ENCODE measurements at places on chromosomes 13 and 19.

DNA sequence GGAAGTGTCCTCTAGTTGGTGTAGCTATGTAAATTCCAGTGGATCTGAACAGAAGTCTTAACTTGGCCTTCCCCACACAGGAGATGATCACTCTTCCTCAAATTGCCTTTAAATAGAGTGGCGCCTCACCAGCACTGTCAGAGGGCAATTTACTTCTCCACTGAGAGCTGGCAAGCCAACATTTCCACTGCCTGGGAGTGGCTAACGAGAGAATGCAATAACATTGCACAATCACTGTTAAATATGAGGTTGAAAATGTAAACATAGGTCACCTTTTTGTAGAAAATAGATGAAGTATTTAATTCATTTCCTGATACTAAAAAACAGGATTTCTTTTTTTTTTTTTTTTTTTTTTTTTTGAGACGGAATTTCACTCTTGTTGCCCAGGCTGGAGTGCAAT lies 55.4 kb upstream of the UBL3 start:
- no peak for DNase-seq

GRCh38 chr13:28384789-28385188 lies 110.1 kb downstream of the FLT1 start:
- no peak for DNase-seq

DNA sequence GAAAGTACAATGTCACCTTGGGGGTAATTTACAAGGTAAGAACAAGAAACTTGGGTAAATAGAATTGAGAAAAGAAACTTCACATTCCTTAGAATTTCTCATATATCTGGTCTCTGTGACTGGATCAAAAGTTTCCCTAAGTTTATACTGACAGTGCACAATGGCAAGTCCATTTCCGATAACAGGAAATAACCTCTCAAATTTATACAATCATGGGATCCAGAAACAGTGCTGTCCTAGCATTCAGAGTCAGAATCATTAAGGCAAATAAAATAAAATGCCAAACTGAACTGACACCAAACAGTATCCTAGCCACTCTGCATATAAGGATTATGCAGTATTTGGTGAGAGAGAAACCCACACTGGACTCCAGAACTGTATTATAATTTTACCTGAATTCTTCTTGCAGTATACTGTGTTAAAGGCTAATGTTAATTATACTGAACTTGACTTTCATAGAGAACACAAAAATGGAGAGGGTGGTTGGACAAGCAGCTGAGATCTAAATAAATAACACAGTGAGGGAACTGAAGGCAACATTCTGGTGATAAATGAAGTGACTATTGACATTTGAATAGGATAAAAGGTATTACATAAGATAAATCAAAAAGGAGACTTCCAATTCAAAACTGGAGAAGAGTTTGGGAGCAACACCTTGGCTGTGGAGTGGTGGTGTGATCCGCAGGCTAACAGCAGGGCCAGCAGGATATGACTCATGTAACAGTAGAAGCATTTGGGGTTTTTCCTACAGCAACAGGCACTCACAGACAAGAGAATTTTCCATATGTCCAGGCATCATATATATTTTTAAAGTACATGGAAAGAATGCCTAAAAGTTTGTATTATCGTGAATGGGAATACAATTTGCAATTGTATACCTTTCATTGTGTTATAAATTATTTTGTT lies 932.5 kb upstream of the MIR17HG start:
- DNase-seq = no peak

DNA sequence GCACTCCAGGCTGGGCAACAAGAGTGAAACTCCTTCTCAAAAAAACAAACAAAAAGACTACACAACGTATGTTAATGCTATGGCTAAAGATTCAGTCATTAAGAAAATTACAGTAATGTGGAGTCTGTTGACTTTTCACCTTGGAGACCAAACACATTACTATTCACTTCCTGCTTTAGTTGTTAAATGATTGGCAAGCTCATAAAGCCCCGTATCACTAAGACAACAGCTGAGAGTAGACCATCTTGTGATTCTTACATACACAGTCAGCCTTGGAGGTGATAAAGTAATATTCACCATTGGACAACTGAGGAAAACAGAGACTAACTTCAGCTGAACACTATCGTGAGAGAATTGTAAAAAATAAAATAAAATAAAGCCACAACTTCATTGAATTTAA lies 86.5 kb downstream of the KCTD12 start:
- no peak for DNase-seq

GRCh38 chr13:113527272-113527958 lies 36.9 kb upstream of the DCUN1D2 start:
- no peak for DNase-seq

DNA sequence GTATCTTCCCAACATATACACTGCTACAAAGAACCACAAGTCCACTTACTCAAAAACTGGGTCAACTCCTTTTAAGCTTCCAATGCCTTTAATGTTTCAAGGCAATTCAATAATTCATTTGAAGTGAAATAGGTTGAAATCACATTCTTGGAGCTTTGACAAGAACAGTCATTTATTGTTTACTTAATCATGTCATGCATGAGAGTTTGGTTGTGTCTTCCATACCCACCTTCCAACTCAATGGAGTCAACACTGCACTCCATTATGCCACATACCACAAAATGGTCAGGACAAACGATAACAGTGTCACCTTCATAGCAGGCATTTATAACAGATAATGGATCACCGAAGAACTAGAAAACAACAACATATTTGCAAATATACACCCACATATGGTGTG lies 506.3 kb downstream of the UQCRFS1 start:
- DNase-seq = no peak

DNA sequence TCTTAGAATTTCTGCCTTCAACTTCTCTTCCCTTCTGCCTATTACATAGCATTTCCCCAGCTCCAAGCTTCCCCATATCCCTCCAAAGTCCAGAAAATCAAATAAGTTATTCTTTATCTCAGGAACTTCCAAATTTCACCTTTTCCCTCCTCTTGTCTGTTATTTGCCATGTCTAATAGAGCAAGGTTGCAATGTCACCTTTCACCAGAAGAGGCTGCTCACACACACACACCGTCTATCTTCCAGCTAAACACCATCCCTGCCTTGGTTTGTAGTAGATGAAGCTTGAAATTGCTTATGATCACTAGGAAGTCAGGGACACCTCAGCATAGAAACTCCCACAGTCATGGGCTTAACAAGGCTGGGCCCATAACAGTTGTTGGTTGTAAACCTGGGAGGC lies 48.4 kb downstream of the ZNRF4 start:
- no peak for DNase-seq

DNA sequence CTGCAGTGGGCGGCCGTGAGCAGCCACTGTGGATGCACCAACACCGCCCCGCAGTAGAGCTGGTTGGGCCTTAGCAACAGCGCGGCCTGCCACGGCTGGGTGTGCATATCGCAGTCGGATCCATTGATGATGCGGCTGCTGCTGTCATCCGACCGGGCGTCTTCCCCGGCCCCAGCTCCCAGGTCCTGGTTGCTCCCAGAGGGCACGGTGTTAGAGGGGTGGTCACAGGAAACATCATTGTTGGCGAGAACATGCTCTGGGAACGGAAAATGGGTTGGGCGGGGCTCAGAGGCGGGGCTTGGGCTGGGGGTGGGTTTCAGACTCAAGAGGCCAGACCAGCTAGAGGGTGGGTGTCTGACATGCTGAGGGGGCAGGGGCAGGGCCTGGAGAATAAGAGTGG lies 3.0 kb downstream of the KLK5 start:
- no peak for DNase-seq

- no peak for DNase-seq
Observed at GRCh38 chr13:113506025-113506685, 15.6 kb upstream of the DCUN1D2 start.

DNA sequence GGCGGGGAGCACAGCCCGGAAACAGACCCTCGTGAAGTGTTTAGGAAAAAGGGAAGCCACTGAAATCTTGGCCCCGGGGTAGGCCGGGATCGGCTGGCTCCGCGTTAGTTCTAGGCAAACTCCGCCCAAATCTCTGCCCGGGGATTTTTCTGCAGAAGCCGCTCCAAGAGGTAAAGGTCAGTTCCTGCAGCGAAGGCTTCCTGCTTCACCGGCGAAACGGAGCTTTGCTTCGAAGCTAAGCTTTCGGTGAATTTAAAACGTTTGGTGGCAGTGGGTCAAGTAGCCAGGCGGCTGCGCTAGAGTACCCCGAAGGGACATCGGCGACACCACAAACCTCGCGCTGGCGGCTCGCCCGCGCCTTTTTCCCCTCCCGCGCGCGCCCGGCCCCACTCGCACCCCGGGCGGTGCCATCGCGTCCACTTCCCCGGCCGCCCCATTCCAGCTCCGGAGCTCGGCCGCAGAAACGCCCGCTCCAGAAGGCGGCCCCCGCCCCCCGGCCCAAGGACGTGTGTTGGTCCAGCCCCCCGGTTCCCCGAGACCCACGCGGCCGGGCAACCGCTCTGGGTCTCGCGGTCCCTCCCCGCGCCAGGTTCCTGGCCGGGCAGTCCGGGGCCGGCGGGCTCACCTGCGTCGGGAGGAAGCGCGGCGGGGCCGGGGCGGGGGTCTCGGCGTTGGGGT lies 441 bp downstream of the GJB2 start:
- no peak for DNase-seq

GRCh38 chr13:97341135-97341534 lies 92.8 kb upstream of the RAP2A start:
- no peak for DNase-seq

- DNase-seq = peak; percentile 25
Observed at GRCh38 chr13:113297370-113298042, 467 bp downstream of the LAMP1 start.

DNA sequence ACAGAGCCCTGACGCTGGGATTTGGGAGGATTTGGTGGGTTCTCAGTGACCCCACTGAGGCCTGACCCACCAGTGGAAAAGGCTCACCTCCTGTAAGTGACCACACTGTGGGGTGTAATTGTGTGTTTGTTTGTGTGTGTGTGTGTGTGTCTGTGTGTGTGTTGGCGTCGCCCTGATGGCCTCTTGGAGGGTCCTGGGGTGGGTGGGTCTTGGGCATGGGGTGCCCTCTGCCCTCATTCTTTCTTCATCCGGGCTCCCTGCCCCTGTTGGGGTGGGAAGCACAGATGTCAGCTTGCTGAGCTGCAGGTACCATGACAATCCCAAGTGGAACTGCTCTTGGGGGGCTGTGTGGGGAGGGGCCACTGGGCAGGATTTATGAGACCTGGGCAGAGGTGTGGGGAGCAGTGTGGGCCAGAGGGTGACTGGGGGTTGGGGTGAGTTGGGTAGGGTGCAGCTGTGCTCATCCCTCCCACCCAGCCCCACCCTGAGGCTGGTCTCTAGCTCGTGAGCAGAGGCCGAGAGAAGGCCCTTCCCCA lies 22.8 kb downstream of the WTIP start:
- no peak for DNase-seq

DNA sequence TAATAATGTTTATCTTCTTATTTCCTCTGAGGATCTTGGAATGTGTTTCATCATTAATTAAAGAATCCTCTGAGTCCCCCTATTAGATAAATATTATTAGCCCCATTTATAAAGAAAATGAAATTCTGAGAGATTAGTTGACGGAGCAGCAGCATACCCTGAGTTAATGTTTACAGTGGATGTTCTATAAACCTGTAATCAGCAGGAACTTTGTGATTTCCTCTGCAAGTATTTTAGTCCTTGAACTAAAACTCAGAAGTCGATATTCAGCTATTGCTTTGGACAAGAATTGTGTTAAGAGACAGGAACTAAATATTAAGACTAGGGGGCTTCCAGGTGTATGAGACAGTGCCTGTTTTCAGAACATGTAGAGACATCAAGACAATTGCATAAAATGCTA lies 243.3 kb downstream of the DCT start:
- DNase-seq = no peak

GRCh38 chr13:60369242-60369641 lies 27.8 kb upstream of the TDRD3 start:
- DNase-seq = no peak

- DNase-seq = no peak
Observed at GRCh38 chr19:39007096-39007495, 25.3 kb downstream of the FBXO27 start.

DNA sequence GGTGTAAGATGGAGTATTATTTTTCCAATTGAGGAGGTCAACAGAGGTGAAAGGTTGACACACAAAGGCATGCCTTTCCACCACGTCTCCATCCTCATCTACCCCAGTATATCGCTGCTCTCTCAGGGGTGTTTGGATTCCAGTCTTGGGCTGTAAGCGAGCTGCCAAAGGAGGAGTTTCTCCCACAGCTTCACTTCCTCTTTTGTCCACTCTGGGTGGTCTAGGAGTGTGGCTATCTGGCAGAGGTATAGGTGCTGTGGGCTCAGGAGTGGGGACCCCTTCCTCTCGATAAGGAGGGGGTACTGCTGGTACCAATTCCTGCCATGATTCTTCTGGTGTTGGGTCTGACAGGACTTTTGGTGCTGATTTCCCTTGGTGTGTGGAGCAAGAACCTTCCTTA lies 39.4 kb downstream of the ZNF846 start:
- DNase-seq = no peak

DNA sequence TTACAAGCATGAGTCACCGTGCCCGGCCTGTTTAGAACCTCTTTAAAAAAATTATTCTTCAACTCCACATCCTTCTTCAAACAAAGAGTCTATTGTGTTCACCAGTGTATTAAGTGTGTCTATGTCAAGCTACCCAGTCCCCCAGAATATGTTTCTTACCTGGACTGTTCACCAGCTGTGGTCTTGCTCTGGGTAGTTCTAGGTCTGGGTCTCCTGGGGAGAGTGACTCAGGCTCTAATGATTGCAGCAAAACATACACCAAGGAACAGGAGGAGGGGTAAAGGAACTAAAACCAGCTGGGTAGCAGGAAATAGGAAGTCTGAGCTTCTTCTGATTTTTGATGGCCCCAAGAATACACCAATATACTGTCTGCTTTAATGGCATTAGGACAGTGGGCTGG lies at the start of gene FPR1:
TSS of gene FPR1 (minus strand) at position 224 of the 400 bp plus-strand sequence. CDS start 4,884 bp downstream, outside the sequence.
- no peak for DNase-seq

DNA sequence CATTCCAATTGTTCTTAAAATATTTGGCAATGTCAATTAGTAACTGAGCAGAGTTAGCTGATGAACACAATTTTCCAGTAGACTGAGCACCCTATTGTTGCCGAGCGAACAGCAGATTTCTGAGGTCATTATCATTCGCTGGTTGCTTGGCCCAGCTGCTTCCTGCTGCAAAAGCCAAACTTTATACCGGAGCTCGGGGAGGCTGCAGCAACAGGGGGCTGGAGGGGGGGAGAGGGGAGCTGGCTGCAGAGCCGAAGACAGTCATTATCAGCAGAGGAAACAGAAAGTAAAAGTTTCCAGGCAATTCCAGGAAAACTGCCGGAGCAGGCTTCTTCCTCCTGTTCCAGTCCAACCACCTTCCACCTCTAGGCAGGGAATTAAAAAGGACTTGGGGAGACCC lies 77.9 kb downstream of the ZNF536 start:
- no peak for DNase-seq

GRCh38 chr13:46341112-46341711 lies 45.8 kb downstream of the RUBCNL start:
- no peak for DNase-seq

GRCh38 chr19:2381148-2381820 lies 21.2 kb downstream of the TMPRSS9 start:
- no peak for DNase-seq

DNA sequence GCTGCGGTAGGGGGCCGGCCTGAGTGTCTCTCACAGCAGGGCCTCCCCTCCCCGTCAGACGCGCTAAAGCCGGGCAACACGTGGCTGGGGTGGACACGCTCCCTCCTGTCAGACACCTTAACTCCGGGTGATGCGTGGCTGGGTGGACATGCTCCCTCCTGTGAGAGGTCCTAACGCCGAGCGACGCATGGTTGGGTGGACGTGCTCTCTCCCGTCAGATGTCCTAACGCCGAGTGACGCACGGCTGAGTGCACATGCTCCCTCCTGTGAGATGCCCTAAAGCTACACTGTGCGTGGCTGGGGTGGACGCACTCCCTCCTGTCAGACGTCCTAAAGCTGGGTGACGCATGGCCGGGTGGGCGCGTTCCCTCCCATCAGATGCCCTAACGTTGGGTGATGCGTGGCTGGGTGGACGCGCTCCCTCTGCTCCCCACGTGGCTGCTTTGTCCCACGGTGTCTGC lies 126.1 kb upstream of the MCF2L start:
- DNase-seq = no peak
